ENCODE measurements at places on chromosomes 5 and 9.

DNA sequence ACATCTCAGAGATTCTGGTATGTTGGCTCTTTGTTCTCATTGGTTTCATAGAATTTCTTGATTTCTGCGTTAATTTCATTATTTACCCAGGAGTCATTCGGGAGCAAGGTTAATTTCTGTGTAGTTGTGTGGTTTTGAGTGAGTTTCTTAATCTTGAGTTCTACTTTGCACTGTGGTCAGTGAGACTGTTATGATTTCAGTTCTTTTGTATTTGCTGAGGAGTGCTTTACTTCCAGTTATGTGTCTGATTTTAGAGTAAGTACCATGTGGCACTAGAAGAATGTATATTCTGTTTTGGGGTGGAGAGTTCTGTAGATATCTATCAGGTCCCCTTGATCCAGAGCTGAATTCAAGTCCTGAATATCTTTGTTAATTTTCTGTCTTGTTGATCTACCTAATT, 12.2 kb downstream of the RANBP17 start:
- DNase-seq = no peak

GRCh38 chr5:96142786-96143434, 181.3 kb upstream of the ELL2 start:
- DNase-seq = no peak

DNA sequence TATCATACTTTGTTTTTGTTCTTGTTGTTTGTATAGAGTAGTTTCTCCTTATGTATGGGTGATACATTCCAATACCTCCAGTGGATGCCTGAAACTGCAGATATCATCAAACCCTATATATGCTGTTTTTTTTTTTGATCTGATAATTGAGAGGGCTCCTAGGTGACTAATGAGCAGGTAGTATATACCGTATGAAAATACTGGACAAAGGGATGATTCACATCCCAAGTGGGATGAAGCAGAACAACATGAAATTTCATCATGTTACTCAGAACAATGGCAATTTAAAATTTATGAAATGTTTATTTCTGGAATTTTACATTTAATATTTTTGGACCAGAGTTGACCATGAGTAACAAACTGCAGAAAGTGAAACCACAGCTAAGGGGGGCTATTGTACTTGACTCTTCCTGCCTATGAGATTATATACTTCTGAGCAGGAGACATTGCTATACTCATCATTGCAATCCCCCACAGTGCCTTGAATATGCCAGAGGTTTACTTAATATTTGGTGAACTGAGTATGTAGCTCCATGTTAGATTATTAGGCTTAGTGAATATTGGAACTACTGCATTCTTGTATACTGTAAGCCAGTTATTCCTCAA, 258.7 kb upstream of the FBXL7 start:
- no peak for DNase-seq

- no peak for DNase-seq
Measured at GRCh38 chr9:78207319-78207718, 28.6 kb upstream of the CEP78 start.

- no peak for DNase-seq
Measured at GRCh38 chr5:98839469-98840383, 66.3 kb downstream of the RGMB start.

DNA sequence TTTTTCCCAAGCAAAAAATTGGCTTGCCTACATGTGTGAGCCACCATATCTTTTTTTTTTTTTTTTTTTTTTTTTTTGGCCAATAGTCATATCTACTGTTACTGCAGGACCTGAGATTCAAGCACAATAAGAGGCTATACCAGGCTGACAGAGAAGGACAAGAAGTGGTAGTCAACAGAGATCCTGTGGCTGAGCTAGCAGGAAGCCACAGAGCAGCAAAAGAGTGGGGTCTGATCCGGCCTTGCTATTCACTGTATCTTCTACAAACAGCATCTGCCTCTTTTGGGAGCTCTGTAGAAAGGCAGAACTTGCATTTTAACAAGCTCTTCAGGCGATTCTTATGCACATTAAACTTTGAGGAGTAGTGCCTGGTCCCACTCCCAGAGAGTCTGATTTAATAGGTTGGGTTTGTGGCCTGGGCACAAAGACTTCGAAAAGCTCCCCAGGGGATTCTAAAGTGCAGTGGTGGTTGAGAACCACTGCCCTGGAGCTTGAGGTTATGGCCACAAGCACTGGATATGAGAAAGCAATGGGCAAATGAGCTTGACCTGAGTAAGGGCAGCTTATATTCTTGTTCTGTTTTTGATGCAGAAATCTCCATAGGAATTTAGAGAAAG, 162.8 kb downstream of the PIK3R1 start:
- DNase-seq = no peak

DNA sequence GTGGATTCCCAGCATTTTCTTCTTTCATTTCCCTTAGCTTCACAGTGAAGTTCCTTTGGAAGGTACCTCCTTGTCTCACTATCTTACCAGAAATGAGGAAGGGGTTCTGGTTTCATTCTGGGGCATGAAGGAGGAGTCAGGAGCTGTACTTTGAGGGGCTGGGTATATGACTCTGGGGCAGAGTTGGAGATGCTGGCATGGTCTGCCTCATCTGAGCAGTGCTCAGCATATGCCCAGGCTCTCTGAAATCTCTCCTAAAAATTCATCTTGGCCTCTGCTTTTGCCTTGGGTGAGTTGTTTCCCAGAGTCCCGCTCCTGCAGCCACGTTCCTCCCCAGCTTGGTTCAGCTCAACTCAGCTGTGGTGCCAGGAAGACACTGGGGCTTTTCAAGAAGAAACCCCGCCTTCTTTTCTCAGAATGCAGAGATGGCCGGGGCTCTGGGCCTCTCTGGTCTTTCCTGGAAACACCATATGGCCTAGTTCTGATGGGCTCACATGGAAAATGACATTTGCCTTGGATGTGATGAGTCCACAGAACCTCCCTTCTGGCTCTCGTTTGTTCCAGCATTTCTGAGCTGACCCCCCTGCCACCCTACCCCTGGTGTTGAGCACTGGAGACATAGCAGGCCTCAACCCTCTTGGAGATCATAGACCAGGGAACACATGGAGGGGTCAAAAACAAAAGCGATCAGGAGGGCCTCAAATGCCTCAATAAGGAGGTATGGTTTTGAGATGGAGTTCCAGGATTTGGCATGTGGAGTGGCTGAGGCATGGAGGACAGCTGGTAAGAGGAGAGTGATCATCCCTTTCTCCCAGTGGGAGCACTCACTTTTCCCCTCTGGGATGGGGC, 12.0 kb upstream of the TGFBR1 start:
- DNase-seq = no peak

GRCh38 chr9:95509851-95510708, 6.7 kb downstream of the PTCH1 start:
- DNase-seq = peak; percentile 29

GRCh38 chr5:59079622-59080620, 497.0 kb downstream of the RAB3C start:
- DNase-seq = no peak

GRCh38 chr9:700365-701282, 140.9 kb upstream of the DMRT1 start:
- DNase-seq = no peak

DNA sequence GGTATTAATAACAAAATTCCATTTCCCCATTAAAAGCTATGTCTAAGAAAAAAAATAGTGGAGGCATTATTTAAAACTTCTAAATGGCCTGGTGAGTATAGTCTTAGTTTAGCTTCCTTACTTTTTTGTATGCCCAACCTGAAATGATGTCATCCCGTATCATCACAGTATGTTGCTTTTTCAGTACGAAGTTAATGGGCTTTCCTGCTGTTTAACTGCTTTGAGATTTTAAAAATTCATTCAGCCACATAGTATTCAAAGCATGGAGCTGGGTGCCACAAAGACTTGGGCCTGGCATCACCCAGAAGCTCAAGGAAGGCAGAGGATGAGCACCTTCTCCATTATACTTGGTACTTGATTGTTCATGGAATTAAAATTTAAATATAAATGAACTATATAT, 7.4 kb downstream of the F2RL2 start:
- DNase-seq = no peak

- no peak for DNase-seq
Measured at GRCh38 chr9:18396102-18396728, 77.7 kb upstream of the ADAMTSL1 start.

GRCh38 chr5:84715091-84715490, 330.4 kb upstream of the EDIL3 start:
- DNase-seq = no peak
